ENCODE measurements at places on chromosomes 7 and 10.

GRCh38 chr10:129727071-129727470, 237.0 kb downstream of the EBF3 start:
- DNase-seq: no peak

DNA sequence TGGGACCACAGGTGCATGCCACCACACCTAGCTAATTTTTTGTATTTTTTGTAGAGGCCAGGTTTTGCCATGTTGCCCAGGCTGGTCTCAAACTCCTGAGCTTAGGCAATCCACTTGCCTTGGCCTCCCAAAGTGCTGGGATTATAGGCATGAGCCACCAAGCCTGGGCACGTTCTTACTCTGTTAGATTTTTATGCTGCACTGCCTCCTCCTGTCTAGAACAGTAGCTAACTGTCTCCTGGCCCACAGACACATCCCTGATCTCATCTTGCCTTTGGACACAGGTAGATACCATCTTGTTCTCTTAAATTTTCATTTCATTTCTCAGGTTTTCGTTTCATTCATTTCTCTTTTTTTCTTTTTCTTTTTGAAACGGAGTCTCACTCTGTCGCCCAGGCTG, 41.1 kb downstream of the BLVRA start:
- DNase-seq: no peak

- DNase-seq: no peak
Observed at GRCh38 chr7:132732321-132732865, 156.1 kb upstream of the PLXNA4 start.

GRCh38 chr10:33302208-33302829, 32.1 kb downstream of the NRP1 start:
- DNase-seq: no peak

DNA sequence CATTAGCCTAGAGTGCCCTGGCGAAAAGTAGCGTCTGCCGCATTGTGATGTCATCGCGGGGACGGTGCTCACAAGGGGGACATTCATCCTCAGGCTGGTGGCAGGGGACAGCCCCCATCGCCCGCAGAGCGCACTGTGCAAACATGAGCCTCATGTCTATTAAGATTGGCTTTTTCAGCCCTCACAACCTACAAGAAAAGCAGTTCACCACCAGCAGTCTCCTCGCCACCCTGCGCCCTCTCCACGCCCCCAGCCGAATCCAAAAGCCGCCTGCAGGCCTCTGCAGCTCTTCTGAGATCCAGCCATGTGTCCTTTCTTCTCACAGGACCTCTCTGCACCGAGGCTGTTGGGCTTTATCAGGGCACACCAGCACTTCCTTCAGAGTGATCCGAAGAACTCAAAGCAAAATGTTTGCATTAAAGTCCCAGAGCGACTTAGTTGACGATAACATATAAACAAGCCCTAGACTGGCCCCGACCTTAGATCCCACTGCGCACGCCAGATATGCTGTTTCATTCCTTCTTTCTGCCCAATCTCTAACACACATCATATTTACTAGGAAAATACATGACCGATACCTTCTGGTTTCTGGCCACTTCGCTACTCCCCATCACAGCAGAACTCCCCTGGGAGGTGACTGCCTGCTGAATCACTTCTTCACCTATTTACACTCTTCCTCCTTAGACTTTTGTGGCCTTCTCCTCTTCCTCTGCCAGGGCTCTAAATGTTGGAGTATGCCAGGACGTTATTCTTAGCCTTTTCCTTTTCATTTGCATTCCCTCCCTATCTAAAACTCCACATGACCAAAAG, 206.0 kb upstream of the SH2B2 start:
- peak; percentile 41 for DNase-seq

DNA sequence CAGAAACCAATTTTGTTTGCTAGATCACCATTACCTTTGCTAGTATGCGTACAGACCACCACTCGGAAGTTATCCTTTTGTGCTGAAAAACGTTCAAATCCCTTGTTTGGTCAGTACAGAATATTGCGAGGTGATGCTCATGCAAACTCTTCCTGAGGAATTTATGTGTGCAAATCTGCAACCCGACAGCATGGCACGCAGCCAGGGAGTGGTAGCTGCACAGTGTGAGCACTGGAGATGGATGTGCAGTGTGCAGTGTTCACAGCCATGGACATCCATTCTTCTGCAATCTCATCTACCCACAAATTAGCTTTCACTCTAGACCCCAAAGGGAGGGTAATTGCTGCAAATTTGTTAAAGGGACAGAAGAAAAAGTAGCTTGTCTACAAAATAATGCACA, 72.2 kb downstream of the CACUL1 start:
- DNase-seq: no peak

DNA sequence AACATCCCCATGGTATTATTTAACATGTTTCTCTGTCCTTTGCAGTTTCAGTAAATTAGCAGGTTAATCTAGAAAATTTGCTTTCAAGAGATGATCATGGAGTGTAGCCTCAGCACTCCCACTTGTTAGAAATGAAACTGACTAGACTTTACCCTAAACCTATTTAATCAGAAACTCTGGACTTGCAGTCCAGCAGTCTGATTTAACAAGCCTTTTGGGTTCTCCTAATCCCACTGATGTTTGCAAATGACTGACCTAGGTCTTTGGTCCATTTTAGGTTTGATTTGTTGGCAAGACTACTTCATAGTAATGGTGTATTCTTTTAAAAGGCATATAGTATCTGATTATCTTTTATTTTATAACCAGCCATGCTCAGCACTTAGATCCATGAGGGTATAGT, 55.5 kb upstream of the SLC25A13 start:
- DNase-seq: no peak

- no peak for DNase-seq
Observed at GRCh38 chr10:96794836-96795733, 37.0 kb upstream of the LCOR start.

DNA sequence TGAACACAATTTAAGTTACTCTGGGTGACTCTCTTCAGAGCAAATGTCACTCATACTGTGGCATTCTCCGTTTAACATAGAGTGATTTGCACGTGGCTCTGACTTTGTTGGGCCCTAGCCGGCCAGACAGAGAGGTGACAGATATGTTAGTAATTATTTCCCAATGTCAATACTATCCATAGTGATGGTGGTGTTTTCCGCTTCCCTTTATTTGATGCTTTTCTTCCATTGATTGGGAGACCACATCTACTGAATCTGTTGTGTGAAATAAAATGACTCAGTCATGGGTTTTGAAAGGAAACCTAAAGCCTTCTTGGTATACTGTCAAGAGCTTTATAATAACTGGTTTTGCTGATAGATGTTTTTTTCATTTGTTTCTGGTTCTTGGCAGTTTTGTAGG, 7.4 kb downstream of the AVL9 start:
- no peak for DNase-seq

- no peak for DNase-seq
Observed at GRCh38 chr7:25515633-25516275, 287.5 kb upstream of the NPVF start.

GRCh38 chr7:133781486-133782090, 345.6 kb upstream of the LRGUK start:
- no peak for DNase-seq

- no peak for DNase-seq
Observed at GRCh38 chr10:43816351-43817321, 168.0 kb upstream of the ZNF32 start.

- DNase-seq: no peak
Observed at GRCh38 chr10:110426294-110427181, 71.2 kb upstream of the DUSP5 start.

GRCh38 chr10:85614566-85614965, 752.0 kb downstream of the GRID1 start:
- no peak for DNase-seq

DNA sequence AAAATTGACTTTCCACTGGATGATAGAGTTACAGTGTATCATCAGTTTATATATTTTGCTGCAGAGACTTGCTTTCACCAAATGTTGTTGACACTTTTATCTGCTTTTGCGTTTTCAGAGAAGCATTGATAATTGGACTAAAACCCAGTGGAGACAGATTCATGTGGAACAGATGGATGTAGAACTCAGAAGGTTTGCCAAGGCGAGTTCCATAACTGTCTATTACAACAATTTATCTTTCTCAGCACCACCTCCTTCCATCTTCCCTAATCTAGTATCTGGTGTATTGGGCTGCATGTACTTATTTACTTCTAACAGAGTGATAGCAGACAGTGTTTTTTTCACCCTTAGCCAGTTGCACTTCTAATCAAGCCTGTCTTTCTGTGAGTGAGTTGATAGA, 73.3 kb downstream of the DNAH11 start:
- DNase-seq: no peak

GRCh38 chr7:39656415-39656814, 33.0 kb downstream of the RALA start:
- no peak for DNase-seq

- DNase-seq: no peak
Observed at GRCh38 chr7:146661435-146661834, 544.8 kb downstream of the CNTNAP2 start.

DNA sequence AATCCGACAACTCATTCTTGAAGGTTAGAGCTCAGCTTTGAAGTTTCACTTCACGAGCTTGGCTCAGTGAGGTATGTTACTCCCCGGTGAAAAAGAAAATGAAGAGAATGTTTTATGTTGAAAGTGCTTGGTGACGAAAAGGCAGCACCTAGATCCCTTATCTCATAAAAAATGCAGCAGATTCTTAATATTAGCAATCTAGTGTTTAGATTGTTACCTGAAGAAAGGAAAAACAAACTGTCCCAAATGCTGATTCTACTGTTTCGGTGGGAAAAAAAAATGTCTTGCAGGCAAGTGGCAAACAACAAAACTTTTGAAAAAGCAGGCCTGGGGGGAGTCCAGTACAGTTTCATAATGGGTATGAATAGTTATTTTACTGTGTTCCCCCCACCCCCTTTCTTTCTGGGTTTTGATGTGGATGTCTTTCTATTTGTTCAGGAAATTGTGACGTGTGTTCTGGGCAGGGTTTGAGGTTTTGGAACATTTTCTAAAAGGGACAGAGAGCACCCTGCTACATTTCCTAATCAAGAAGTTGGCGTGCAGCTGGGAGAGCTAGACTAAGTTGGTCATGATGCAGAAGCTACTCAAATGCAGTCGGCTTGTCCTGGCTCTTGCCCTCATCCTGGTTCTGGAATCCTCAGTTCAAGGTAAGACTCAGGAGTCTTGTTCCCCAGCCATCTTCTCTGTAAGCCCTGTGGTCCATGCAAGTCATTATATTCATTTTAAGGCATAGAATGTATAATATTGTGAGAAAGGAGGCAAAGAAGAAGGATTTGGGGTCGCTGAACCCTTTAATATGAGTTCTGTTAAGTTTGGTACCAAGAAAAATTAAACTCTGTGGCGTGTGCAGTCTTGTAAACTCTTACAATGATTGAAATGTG, at the start of gene SRGN:
Gene SRGN, plus strand, starts transcription at position 514 of the 881 bp plus-strand sequence. Its CDS starts 55 bp downstream, at position 569.
- peak; percentile 88 for DNase-seq

GRCh38 chr7:127933146-127933545, 98.1 kb downstream of the LRRC4 start:
- DNase-seq: no peak

DNA sequence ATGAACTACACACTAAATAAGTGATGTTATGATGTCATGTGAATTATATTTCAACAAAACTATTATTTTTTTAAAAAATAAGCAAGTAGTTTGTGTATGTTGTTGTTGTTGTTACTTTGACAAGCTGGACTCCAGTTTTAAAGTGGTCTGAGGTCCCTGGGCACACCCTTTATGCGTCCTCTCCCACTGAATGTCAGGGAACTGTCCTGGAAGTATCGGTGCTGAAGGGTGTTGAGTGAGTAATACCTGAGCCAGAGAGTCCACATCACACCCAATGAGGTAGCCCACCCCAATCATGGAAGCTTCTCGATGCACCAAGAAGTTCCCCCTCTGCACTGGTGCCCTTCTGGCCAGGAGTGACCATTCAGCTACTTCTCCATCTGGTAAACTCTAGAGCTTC, 64.3 kb downstream of the FOXI2 start:
- DNase-seq: no peak

DNA sequence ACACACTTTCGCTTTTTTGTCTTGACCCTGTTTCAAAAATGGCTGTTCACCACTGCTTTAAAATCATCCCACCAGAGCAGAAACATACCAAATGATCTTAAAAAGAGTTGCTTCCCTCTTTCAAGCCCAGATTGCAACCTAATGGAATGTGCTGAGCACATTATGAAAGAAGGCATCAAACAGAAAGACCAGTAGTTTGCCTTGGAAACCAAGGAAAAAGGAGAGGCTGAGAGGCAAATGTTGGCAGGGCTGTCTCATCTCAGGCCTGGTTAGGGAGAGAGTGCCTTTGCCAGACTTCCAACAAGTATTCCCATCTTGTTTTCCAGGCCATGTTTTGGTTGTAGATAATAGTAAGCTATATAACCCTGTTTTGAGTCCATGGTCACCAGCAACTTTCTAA, 64.3 kb downstream of the ABCB4 start:
- no peak for DNase-seq

GRCh38 chr7:131443496-131443895, 112.9 kb downstream of the PODXL start:
- no peak for DNase-seq

GRCh38 chr10:6409971-6410643, 170.0 kb downstream of the PRKCQ start:
- no peak for DNase-seq

DNA sequence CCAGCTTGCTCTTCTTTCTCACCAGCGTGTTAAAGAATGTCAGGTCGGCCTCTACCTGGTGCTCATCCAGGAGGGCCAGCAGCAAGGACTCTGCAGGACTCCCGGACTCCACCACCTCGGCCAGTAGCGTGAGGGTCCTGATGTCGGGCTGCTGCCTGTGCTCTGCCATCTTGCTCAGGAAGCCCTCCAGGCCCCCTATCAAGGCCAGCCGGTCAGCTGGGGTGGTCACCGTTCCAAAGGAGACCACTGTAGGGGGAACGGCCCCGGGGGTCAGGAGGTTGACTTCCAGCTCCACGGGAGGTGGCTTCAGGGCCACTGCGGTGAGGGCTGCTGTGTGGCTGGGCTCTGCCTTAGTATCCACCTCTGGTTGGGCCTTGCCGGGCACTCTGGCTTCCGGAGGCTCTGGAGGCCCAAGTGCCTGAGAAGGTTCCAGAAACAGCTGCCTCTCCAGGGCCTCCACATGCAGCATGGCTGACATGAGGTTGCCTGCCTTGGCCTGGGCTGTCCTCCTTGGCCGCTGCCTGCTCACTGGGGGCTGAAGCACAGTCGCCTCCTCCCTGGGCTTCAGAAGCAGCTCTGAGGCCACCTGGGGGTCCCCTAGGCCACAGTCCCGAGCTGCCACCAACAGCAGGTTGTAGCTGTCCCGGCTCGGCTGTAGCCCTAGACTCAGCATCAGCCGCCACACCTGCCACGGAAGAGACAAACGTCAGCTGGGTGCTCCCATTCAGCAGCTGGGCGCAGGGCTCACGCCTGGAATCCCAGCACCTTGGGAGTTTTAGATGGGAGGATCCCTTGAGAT, 13.5 kb downstream of the PTCD1 start:
- DNase-seq: no peak

- no peak for DNase-seq
Observed at GRCh38 chr10:125030567-125031197, 88.8 kb downstream of the ZRANB1 start.

- DNase-seq: no peak
Observed at GRCh38 chr7:54722026-54722425, 37.0 kb downstream of the SEC61G start.

- DNase-seq: no peak
Observed at GRCh38 chr7:149036676-149037075, 8.4 kb upstream of the PDIA4 start.

GRCh38 chr7:1883031-1883761, 213.1 kb downstream of the ELFN1 start:
- no peak for DNase-seq
